ENCODE measurements at places on chromosomes 5 and 9. TPM values are rescaled to one million over a fixed set of nuclear protein-coding genes. Genes with fewer than 3 reads are reported as not detected.

- DNase-seq = no peak
Measured at GRCh38 chr5:10534561-10535530, 29.0 kb upstream of the ANKRD33B start.

DNA sequence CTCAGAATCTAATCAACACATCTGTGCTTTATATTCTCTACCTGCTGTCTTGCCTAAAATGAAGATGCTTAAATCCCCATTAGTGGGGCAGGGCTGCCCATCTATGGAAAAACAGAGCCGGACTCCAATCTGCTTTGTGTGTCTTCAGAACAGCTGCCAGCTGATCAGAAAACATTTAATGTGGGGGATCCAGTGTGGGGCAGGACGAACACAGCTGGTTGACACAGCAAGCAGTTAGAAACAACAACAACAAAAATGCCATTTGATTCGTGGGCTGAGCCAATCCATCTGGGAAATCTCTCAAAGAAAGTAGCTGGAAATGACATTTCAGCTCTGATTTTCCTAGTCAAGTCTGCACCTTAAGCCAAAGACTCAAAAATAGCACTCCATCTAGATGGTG is 99.8 kb downstream of the PPP2R2B start:
- DNase-seq = no peak

GRCh38 chr5:141486091-141486490 is 1.3 kb downstream of the PCDHGC4 start:
- DNase-seq = no peak

The CLINT1 gene
- total RNA-seq = 70.9 TPM

The NFIB gene
- 5.3 TPM for total RNA-seq

The STPG3 gene
- total RNA-seq = not detected

The CCNB1 gene
- total RNA-seq = 66.7 TPM

The PPIP5K2 gene
- total RNA-seq = 65.6 TPM

Measured in GM23248 (cell line).